Activated CD4-positive, alpha-beta T cell treated with anti-CD3 and anti-CD28 coated beads for 36 hours (primary cell): ENCODE measurements at places on chromosomes 2 and 18. TPM values are rescaled to one million over a fixed set of nuclear protein-coding genes. Genes with fewer than 3 reads are reported as not detected.

DNA sequence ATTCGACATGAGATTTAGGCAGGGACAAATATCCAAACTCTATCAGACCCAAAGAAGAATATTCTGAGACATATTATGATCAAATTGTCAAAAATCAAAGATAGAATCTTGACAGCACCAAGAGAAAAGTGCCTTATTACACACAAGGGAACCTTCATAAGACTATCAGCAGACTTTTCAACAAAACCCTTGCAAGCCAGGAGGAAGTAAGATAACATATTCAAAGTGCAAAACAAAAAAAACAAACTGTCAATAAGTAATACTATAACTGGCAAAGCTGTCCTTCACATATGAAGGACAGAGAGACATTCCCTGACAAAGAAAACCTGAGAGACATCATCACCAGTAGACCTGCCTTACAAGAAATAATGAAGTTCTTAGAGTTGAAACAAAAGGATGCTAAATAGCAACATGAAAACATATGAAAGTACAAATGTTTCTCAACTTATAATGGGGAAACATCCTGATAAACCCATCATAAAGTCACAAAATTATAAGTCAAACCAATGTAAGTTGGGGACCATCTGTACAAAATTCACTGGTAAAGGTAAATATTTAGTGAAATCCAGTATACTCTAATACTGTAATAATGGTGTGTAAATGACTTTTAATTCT is 76.6 kb downstream of the FAM171B start:
- no peak for DNase-seq

- no peak for DNase-seq
Measured at GRCh38 chr2:27407798-27408491, 1.4 kb downstream of the PPM1G start.

GRCh38 chr2:142755191-142755590 is 122.3 kb upstream of the KYNU start:
- DNase-seq, result no peak

The CYS1 gene
- total RNA-seq, result not detected

The WDFY1 gene
- total RNA-seq, result 37.5 TPM
